Stimulated activated CD4-positive, alpha-beta T cell treated with anti-CD3 and anti-CD28 coated beads, TNF-alpha, amount 100 ng/mL, for 1 hour (primary cell): ENCODE measurements at places on chromosomes 2 and 18.

GRCh38 chr2:215120401-215120800 lies 18.0 kb downstream of the ABCA12 start:
- DNase-seq: no peak

DNA sequence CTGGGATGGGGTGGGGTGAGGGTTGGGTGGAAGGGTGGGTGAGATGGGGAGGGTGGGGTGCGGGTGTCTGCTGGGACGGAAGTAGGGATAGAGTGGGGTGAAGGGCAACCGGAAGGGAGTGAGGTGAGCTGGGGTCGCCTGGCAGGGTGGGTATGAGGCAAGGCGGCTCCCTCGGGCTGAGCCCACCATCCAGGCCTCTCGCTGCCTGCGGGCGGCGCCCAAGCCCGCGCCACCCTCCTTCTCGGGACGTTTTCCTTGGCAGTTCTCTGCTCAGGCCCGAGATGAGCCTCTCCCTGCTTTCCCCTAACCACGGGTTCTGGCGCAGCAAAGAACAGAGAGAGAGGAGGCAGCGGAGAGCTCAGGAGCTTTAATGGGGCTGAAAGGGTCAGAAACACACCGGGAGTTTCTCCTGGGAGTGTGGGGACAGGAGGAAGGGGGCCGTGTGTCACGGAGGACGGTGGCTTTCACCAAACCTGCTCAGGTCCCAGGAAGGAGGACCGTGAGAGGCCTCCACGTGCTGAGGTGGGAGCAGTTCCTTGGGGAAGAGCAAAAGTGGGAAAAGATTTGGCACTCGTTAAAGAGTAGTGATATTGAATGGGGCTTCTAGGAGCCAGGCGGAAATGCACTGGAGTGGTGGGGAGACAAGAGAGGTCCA lies 4.1 kb downstream of the FEV start:
- no peak for DNase-seq

DNA sequence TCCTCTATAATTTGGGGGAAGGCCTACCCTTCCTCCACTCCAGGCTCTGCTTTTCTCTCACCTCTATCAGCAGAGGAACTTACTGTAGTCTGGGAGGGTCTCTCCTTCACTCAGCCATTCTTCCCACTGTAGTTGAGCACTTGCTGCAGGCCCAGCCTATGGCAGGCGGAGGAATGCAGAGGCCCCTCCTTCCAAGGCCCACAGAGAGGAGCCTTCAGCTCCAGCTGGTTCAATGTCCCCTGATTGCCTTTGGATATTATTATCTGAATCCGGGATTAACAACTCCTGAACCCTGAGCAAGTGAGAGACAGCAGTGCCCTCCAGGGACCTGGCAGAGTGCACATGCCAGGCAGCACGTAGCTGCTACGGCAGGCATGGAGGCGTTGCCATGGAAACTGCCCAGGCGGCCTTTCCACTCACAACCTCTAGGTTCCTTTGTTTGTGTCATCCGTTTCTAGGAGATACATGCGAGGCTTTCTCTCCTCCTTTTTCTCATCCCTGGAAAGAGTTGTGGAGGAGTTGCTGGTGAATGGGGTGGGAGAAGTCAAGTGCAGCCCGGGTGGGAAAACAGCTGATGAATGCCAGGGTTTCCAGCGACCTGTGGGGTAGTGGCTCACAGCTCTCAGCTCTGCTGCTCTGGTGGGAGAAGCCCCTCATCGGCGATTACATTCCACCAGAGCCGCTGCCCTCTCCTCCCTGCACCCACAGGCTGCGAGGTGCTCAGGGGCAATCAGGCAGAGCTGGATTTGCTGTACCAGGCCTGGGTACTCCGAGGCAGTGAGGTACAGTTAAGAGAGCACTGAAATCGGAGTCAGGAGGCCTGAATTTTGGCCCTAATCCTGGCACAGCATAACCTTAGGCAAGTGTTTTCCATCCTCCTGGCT lies 55.3 kb upstream of the HK2 start:
- no peak for DNase-seq

GRCh38 chr2:237465515-237466148 lies 21.4 kb upstream of the MLPH start:
- no peak for DNase-seq

- DNase-seq: no peak
These were observed 1.1 kb downstream of the TMEM18 start for GRCh38 chr2:675982-676646.

GRCh38 chr2:37301408-37301807 lies 23.2 kb downstream of the PRKD3 start:
- no peak for DNase-seq

- no peak for DNase-seq
These were observed 427.7 kb upstream of the LYPD1 start for GRCh38 chr2:133097666-133098065.

DNA sequence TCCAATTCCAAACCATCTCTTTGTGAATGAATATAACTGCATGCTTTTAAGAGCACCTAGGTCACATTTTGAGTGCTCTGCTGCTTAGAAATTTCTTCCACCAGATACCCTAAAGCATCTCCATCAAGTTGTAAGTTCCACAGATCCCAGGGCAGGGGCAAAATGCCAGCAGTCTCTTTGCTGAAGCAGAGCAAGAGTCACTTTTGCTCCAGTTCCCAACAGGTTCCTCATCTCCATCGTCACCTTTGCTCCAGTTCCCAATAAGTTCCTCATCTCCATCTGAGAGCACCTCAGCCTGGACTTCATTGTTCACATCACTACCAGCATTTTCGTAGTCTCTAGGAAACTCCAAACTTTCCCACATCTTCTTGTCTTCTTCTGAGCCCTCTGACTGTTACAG lies 116.7 kb upstream of the ALKAL2 start:
- no peak for DNase-seq

GRCh38 chr2:98663511-98664090 lies 55.2 kb downstream of the UNC50 start:
- DNase-seq: no peak

DNA sequence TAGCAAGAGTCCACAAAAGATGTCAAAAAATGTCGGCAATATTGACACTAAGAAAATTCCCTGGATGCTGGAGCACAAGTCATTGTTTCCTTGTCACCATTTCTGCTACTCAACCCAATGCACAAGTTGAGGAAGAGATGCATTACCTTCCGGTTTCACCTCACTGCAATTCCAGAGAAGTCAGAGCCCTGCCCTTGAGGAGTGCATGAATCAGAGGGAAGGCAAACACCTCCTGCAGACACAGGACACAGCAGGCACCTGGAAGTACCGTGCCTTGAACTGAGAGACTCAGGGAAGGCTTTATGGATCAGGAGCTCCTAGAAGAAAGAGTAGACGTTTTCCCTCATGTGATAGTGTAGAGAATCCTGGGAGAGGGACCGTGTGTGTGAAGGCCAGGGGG lies 62.7 kb upstream of the ARL4C start:
- no peak for DNase-seq

DNA sequence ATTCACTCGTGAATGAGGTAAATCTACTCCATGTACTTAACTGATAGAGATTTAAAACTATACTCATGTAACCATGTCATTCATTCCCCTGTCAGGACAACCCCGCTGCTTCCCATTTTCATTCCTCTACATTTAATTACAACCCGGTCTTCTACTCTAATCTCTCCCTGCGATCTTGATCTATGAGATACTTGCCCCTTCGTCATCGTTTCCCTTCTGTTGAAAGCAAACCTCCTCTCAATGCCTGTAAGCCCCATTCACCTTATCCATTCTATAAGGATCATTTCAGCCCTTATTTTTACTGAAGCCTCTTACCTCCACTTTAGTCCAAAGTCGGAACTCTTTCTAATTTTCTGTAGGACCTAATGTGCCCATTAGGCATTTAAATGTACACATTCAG lies 492.6 kb downstream of the DPP10 start:
- no peak for DNase-seq

DNA sequence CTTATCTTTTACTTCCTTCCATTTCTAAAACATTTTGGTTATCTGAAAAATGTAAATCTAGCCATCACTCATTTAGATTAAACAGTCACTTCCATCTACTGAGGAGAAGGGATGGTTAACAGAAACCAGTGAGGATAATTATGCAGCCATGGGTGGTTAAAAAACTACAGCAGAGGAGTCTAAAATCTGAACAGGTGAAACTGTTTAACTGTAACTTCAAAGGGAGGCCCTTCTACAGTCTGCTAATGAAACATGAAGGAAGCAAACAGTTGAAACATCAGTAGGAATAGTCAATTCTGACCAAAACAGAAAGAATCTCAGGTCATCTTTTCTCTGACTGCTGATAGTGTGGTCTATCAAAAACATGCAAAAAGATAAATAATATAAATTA lies 71.0 kb downstream of the DTNB start:
- no peak for DNase-seq
